ENCODE measurements at places on chromosomes 7 and 10. TPM values are rescaled to one million over a fixed set of nuclear protein-coding genes. Genes with fewer than 3 reads are reported as not detected.

DNA sequence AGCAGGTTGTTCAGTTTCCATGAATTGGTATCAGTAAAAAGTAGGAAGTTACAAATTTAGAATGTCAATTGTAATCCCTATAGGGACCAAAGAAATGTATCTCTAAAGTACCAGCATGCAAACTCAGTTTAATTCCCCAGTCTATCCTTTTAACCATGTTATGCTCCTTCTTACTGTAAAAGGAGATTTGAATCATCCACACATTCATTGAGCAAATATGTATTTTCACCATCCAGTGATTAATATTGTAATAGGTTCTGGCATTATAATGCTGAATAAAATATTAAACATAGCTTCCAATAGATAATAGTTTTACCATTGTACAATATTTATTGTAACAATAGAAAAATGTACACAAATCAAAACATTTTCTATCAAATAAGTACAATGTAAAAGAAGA, 228.2 kb upstream of the SEMA3A start:
- DNase-seq, result no peak

DNA sequence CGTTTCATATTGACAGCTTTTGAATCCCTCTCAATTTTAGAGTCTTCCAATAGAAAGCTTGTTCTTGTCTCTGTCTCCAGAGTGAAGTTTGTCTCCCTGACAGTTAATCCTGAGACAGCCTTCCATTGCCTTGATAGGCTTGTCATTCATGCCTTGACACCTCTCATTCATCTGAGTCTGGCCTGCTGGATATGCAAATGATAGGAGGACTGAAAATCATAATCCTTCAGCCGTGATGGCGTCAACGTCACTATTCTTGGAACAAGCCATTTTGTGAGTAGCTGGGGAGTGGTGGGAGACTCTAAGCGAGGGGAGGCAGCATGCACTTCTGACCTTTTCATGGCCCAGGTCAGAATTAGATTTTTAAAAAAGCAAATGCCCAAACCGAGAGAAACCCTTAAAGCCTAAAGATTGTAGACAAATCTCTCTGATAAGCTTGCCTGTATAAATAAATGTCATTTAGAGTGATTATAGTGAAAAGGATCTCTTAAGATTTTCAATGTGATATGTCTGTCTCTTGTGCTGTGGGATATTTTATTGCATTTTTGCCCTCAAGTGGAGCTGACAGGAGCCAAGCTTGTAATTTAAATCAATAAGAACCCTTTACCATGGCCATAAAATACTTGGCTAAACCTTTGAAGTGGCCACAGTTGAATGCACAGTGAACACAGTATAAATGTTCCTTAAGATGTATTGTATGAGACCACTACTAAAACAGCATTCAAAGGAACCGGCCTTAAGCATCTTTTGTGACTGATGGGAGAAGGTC, 148.8 kb downstream of the SNX10 start:
- DNase-seq, result no peak

DNA sequence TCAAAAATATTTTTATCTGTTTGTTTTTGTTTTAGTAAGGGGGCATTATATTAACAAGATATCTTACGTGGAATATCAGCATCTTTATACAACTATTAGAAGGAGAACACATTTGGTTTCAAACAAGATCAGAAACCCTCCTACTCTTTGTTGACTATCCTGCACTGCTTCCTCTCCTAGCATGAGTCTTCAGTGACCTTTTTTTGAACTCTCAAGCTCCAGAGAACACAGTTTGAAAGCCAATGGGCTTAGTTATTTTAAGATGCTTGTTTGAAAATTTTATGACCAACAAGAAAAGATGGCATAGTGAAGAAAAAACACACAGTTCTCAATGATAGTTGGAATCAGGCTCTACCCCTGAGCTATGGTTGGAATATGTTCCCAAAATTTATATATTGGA, 37.2 kb upstream of the RTKN2 start:
- no peak for DNase-seq

DNA sequence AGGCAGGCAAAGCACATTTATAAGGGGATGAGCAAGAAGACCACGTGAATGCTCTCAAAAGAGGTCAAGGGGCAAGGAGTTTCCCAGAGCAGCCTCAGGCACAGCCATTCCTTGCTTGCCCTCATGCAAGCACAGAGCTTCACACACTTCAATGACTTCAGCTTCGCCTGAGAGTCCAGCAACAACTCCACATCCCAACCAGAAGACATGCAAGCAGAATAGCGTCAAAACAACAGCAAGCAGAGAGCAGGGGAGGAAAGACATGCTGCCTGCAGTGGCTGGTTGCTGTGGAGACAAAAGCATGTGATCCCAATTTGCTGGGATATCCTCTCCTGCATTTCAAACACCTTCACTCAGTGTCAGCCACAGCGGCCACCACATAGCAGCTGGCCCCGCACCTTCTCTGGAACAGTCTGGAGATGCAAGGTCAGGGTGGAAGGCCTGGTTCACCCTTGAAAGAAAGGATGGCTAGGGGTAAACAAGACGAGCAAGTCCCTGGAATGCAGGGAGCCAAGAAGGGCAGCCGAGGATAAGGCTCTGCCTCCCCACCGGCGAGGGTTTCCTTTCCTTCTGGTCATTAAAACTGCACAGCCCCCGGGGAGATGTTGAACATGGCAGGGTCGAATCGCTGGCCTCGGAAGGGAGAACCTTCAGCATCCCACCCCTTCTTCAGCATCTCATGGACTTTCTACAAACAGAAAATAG, 60.2 kb upstream of the CAMK2B start:
- DNase-seq, result no peak

The CALHM1 gene
- not detected for total RNA-seq

The RAMP3 gene
- total RNA-seq, result not detected

The AEBP1 gene
- 5.4 TPM for total RNA-seq

All from pulmonary artery endothelial cell (primary cell).